Stimulated activated CD8-positive, alpha-beta memory T cell treated with anti-CD3 and anti-CD28 coated beads, Interleukin-7, amount 100 ng/mL, for 48 hours (primary cell): ENCODE measurements at places on chromosomes 12 and 14.

DNA sequence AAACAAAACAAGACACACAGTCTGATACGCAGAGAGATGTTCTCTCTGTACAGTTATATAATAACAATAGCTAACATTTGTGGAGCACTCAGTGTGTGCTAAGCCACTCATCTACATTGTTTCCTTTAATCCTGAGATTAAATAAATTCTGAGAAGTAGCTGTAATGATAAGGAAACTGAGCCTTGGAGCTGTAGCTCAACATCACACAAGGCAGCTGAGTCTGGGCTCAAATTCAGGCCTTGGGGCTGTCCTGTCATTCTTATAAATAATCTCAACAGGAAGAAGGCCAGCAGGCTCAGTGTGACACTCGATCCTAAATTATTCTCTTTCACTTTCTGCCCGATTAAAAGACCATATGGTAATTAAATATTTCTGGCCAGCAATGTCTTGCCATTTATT, 24.5 kb downstream of the CDKN1B start:
- DNase-seq: no peak

GRCh38 chr12:16585781-16586180, 20.2 kb downstream of the LMO3 start:
- no peak for DNase-seq

GRCh38 chr14:99511421-99512109, 30.4 kb downstream of the CCNK start:
- DNase-seq: no peak

DNA sequence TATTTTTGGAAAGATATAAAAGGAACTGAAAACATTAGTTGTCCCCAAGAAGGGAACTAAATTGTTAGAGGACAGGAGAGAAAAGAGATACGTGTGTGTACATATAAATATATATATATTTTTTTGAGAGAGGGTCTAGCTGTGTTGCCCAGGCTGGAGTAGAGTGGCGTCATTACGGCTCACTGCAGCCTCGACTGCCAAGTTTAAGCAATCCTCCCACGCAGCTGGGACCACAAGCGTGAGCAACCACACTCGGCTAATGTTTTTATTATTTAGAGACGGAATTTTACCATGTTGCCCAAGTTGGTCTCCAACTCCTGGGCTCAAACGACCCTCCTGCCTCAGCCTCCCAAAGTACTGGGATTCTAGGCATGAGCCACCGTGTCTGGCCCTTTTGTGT, 16.2 kb upstream of the NOP2 start:
- DNase-seq: no peak

DNA sequence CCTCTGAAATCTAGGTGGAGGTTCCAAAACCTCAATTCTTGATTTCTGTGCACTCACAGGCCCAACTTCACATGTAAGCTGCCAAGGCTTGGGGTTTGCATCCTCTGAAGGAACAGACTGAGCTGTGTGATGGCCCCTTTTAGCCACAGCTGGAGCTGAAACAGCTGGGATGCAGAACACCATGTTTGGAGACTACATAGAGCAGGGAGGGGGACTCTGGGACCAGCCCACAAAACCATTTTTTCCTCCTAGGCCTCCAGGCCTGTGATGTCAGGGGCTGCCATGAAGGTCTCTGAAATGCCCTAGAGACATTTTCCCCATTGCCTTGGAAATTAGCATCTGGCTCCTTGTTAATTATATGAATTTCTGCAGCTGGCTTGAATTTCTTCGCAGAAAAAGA, 1025.9 kb upstream of the NOVA1 start:
- no peak for DNase-seq

DNA sequence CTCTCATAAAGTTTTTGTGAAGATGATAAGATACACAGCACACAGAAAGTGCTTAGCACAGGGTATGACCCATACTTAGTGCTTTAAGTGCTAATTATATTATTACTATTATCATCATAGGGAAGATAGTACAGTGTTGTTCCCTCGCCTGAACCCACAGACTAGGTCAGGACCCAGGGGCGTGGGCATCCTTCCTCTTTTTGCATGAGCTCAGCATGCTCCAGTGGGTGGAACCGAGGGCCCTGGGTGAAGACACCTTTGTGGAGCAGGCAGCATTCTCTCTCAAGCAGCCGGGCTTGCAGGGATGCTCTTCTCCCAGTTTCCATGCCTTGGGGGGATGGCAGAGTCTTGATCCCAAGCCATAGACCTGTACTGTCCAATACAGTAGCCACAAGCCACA, 34.8 kb downstream of the CRACR2A start:
- no peak for DNase-seq

GRCh38 chr14:49720744-49721143, 27.8 kb downstream of the KLHDC1 start:
- DNase-seq: no peak
